ENCODE measurements at places on chromosomes 6 and 20. TPM values are rescaled to one million over a fixed set of nuclear protein-coding genes. Genes with fewer than 3 reads are reported as not detected.

DNA sequence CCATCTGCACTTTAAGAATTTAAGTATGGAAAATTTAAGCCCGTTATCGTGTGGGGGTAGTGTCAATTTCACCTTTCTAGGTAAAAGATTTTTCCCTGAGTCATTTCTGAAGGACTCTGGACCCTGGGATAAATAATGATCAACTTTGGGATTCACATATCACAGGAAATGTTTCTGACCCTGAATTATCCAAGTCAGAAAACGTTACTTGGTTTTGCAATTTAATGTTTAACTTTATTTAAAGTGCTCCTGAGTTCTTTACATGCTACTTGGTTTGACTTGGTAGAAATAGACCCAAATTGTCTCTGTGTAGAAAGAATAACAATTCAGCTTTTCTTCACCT lies 1.5 kb upstream of the SLC17A3 start:
- no peaks in the 10 kb centered on the region for H3K27me3 ChIP-seq
- no peak overlapping the region for H3K4me3 ChIP-seq
- H3K27ac ChIP-seq = no peak overlapping the region
- H3K36me3 ChIP-seq = no peaks in the 10 kb centered on the region
- no peaks in the 10 kb centered on the region for H3K4me1 ChIP-seq

DNA sequence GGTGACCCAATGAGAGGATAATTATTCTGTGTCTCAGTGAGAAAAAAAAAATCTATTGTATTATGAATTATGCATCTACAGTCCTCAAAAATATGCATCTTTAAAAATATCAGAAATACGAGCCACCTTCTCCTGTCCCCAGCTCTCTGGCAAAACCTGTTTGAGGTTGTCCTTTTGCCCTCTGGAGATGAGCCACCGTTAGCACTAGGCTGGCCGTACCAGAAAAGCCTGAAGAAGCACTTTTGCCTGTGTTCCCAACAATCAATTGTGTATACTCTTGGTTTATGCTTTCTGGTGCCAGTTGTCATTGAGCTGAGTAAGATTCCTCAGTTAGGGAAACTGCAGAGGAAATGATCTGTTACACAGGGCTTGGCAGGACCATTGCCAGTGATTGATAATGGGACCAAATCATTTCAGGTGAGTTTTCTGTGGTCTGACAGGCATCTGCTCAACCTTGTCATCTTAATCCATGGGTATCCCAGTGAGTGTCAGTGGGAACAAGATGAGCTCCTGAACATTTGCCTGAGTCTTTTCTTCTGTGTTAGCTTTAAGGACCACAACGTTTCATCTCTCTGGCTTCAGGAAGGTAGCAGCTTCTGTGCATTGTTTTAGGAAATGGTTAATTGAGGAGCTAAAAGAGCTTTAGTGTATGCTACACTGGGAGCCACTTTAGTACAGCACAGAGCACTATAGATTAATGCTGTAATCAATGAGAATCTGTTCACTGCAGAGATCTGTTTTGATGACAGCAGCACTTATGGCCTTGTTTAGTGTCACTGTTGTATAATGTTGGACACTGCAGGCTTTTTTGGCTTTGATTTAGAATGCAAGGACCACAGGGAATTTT lies 330.1 kb downstream of the RIMS1 start:
- H3K4me3 ChIP-seq = no peak overlapping the region
- no peaks in the 10 kb centered on the region for H3K36me3 ChIP-seq
- H3K27me3 ChIP-seq = no peaks in the 10 kb centered on the region
- H3K27ac ChIP-seq = no peak overlapping the region
- DNase-seq = no peak

GRCh38 chr6:169185692-169186485 lies 67.8 kb downstream of the THBS2 start:
- H3K27ac ChIP-seq = no peak overlapping the region
- DNase-seq = no peak
- H3K4me3 ChIP-seq = no peak overlapping the region
- no peaks in the 10 kb centered on the region for H3K36me3 ChIP-seq
- H3K4me1 ChIP-seq = peaks cover 17% of the 10 kb centered on the region
- no peaks in the 10 kb centered on the region for H3K27me3 ChIP-seq

DNA sequence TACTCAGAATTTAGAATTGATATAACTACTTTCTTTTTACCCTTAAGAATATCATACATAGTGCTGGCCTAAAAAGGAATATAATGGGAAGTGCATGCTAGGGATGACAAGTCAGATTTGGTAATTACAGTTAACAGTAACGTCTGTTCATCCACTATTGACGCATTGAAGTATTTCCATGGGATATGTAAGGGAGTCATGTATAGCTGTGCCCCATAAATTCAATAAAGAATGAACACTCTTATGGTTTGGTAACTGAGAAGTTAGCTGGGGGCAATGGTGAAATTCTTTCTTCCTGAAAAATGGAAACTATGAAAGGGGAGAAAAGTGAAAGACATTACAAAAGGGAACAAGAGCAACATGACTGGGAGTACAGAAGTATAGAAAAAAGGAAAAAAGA lies 2.6 kb upstream of the COL19A1 start:
- peaks cover 27% of the 10 kb centered on the region for H3K27me3 ChIP-seq
- no peak for DNase-seq
- H3K27ac ChIP-seq = no peak overlapping the region
- H3K4me1 ChIP-seq = peaks cover 5% of the 10 kb centered on the region

- H3K36me3 ChIP-seq = no peaks in the 10 kb centered on the region
- H3K27me3 ChIP-seq = no peaks in the 10 kb centered on the region
- DNase-seq = peak; percentile 35
- H3K4me3 ChIP-seq = no peak overlapping the region
- H3K27ac ChIP-seq = no peak overlapping the region
- H3K4me1 ChIP-seq = no peaks in the 10 kb centered on the region
Observed at GRCh38 chr20:54680872-54681619, 205.7 kb downstream of the DOK5 start.

The CD83 gene
- 3.1 TPM for total RNA-seq

GRCh38 chr6:119481976-119482375 lies 132.4 kb upstream of the MAN1A1 start:
- H3K4me1 ChIP-seq = no peaks in the 10 kb centered on the region
- H3K36me3 ChIP-seq = no peaks in the 10 kb centered on the region
- H3K27me3 ChIP-seq = no peaks in the 10 kb centered on the region

- H3K27ac ChIP-seq = no peak overlapping the region
- DNase-seq = no peak
- H3K36me3 ChIP-seq = no peaks in the 10 kb centered on the region
- H3K27me3 ChIP-seq = peaks cover 27% of the 10 kb centered on the region
Observed at GRCh38 chr20:62232770-62233645, 5.3 kb upstream of the OSBPL2 start.

The ACTL10 gene
- total RNA-seq = 0.18 TPM

DNA sequence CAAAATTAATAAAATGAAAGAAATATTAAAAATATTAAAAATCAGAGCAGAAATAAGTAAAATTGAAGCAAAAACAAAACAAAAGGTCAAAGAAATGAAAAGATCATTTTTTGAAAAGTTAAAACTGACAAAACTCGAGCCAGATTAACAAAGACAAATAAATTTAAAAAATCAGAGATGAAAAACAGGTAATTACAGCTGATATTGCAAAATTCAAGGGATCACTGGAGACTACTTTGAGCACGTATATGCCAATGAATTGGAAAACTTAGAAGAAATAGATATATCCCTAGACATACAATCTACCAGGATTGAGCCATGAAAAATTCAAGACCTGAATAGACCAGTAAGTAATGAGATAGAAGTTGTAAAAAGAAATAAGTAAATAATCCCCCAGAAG lies 446.2 kb upstream of the EYS start:
- no peak overlapping the region for H3K4me3 ChIP-seq
- H3K4me1 ChIP-seq = no peaks in the 10 kb centered on the region
- H3K36me3 ChIP-seq = no peaks in the 10 kb centered on the region

GRCh38 chr6:39114388-39114703 lies 640 bp downstream of the SAYSD1 start:
- H3K27me3 ChIP-seq = no peaks in the 10 kb centered on the region
- no peak for DNase-seq
- peak overlapping the region; percentile 67 for H3K4me3 ChIP-seq
- peaks cover 2% of the 10 kb centered on the region for H3K36me3 ChIP-seq

The GJA10 gene
- not detected for total RNA-seq

- H3K27ac ChIP-seq = peak overlapping the region; percentile 93
- peak; percentile 56 for DNase-seq
- H3K36me3 ChIP-seq = 0 out of 2 replicates have a peak, but pooled peaks cover 2% of the 10 kb centered on the region
Observed at GRCh38 chr6:111590209-111590980, 15.3 kb downstream of the TRAF3IP2 start.

GRCh38 chr6:43464337-43464736 lies 9.0 kb upstream of the DLK2 start:
- H3K4me1 ChIP-seq = no peaks in the 10 kb centered on the region
- no peak overlapping the region for H3K4me3 ChIP-seq
- no peak for DNase-seq
- peaks cover 34% of the 10 kb centered on the region for H3K27me3 ChIP-seq
- H3K36me3 ChIP-seq = no peaks in the 10 kb centered on the region
- H3K27ac ChIP-seq = no peak overlapping the region

- H3K27me3 ChIP-seq = no peaks in the 10 kb centered on the region
- peaks cover 7% of the 10 kb centered on the region for H3K4me1 ChIP-seq
- H3K27ac ChIP-seq = no peak overlapping the region
- peak; percentile 56 for DNase-seq
- no peak overlapping the region for H3K4me3 ChIP-seq
Observed at GRCh38 chr6:38117281-38117680, 297.8 kb downstream of the ZFAND3 start.

The GABRR1 gene
- total RNA-seq = not detected

DNA sequence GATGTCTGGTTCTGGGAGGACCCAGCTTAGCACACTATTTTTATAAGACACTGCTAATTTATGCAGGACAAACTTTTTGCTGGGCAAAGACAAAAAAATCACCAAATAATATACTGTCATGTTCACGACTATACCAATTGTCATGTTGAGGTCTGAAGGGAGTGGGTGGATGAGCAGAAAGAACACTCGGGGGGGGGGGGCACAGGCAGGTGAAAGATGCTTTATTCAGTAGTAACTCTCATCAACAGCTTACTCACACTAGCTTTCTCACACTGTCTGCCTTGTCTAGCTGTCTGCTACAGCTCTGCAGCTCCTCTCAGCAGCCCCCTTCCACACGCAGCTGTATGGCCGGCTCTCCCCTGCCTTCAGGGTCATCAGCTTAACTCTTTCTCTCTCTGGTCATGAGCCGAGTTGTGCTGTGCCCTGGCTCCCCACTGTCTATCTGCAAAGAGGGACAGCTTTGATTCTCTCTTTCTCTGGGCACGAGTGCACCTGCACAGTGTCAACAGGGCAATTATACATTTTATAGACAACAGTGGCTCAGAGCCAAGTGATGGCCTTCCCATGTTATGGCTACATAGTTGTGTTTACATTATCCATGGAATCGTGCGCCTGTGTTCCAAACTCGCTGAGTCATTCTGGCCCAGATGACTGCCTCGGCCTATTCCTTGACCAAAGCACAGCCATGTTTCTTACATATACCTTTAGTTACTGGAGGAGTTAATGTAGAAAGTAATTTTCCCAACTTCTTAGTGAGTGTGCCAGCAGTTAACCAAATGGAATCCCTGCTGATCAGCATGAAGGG lies 187.7 kb upstream of the PRSS16 start:
- H3K36me3 ChIP-seq = no peaks in the 10 kb centered on the region
- H3K4me1 ChIP-seq = no peaks in the 10 kb centered on the region
- H3K4me3 ChIP-seq = no peak overlapping the region
- peak; percentile 20 for DNase-seq

The SLC26A8 gene
- total RNA-seq = not detected

DNA sequence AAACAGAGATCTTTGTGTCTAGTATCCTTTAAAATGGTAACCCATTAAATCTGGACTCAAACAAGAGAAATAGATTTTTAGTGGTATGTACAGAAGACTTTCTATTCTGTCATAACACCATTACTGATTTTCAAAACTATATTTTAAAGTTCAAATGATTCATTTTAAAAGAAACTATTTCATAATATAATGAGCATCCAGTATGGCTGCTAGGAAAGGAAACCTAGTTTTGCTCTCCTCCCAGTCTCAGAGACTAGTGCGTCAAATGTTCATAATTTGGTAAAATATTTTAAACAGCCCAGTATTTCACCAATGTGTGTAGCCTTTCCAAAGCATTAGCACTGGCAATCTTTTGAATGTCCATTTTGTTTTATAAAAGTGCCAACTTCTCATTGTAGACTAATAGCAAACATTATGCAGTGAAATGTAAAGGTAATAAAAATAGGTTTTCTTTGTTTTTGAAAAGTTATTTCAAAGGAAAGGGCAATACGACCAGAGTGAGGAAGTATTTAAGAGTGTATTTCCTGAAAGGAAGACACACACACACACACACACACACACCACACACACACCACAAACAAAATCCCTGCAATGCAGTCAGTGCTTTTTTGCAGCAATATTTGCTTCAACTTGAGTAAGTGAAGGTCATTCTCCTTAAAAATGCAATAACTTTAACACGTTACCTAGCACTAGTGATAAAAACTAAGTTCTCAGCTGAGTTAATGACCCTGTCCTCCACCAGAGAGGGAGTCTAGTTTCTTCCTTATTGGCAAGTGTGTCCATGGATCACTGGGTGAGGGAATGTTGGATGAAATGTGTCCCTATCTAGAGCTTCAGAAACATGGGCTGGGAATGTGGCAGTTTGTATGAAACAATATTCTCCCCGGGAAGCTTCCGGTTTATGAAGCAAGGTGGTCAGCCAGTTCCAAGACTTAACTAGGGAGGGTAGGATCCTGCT lies 4.6 kb downstream of the PPP1R3G start:
- H3K27ac ChIP-seq = no peak overlapping the region
- peaks cover 2% of the 10 kb centered on the region for H3K4me1 ChIP-seq
- H3K27me3 ChIP-seq = peaks cover 60% of the 10 kb centered on the region
- H3K36me3 ChIP-seq = no peaks in the 10 kb centered on the region

- no peak for DNase-seq
- no peaks in the 10 kb centered on the region for H3K4me1 ChIP-seq
- no peak overlapping the region for H3K27ac ChIP-seq
- no peaks in the 10 kb centered on the region for H3K27me3 ChIP-seq
- no peak overlapping the region for H3K4me3 ChIP-seq
Observed at GRCh38 chr20:57062696-57063270, 203.7 kb downstream of the BMP7 start.

DNA sequence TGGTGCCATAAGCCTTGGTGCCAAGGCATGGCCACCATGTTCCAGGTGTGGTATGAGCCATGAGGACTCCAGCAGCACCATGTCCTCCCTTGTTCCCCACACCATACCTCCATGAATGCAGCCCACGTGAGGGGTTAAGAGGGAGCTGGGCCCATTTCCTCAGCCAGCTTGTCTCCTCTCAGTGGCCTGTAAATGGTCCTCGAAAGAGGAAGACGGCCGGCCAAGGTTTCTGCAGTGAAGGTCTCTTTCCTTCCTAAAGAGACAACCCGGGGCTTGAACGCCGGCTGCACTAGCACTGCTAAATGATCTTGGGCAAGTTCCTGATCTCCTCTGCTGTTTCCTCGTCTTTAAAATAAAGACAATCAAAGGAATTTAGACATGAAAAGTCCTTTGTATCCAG lies 154.0 kb downstream of the BMP7 start:
- H3K36me3 ChIP-seq = no peaks in the 10 kb centered on the region
- no peaks in the 10 kb centered on the region for H3K4me1 ChIP-seq
- no peak overlapping the region for H3K27ac ChIP-seq
- no peaks in the 10 kb centered on the region for H3K27me3 ChIP-seq
- no peak for DNase-seq
- H3K4me3 ChIP-seq = no peak overlapping the region

The DNAAF9 gene
- total RNA-seq = 7.8 TPM

- H3K4me3 ChIP-seq = no peak overlapping the region
- DNase-seq = no peak
- no peak overlapping the region for H3K27ac ChIP-seq
- no peaks in the 10 kb centered on the region for H3K27me3 ChIP-seq
- H3K4me1 ChIP-seq = no peaks in the 10 kb centered on the region
Observed at GRCh38 chr6:166415833-166416347, 33.1 kb upstream of the MPC1 start.

The OOEP gene
- not detected for total RNA-seq

- H3K4me3 ChIP-seq = no peak overlapping the region
- peaks cover 9% of the 10 kb centered on the region for H3K4me1 ChIP-seq
- H3K36me3 ChIP-seq = no peaks in the 10 kb centered on the region
- H3K27ac ChIP-seq = no peak overlapping the region
- H3K27me3 ChIP-seq = no peaks in the 10 kb centered on the region
- peak; percentile 94 for DNase-seq
Observed at GRCh38 chr6:146851837-146852236, 253.1 kb downstream of the ADGB start.

Data from IMR-90 (cell line).